Pancreas (tissue), 10 donors: ENCODE measurements at places on chromosomes 5 and 9. TPM values are rescaled to one million over a fixed set of nuclear protein-coding genes. Genes with fewer than 3 reads are reported as not detected.

The AQP3 gene
- total RNA-seq: 39.0 TPM

DNA sequence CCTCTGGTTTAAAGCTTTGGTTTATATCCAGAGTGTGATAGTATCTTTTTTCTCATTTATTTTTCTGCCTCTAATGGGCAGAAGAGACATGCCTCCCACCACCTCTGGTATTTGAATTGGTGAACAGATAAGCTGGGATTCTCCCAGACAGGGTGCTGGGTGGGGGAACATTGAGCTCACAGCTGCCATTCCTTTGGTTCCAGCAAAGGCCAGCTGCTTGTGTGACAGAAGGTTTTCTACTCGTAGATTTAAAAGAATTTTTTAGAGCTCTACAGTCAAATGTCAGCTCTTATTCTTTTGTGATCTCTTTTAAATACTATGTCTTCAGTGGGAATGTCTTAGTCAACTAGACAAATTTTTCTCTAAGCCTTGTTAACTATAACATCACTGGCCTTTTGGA, 54.7 kb upstream of the ADAMTS16 start:
- no peak for DNase-seq

- DNase-seq: no peak
Measured at GRCh38 chr9:85420750-85421149, 321.0 kb downstream of the AGTPBP1 start.

DNA sequence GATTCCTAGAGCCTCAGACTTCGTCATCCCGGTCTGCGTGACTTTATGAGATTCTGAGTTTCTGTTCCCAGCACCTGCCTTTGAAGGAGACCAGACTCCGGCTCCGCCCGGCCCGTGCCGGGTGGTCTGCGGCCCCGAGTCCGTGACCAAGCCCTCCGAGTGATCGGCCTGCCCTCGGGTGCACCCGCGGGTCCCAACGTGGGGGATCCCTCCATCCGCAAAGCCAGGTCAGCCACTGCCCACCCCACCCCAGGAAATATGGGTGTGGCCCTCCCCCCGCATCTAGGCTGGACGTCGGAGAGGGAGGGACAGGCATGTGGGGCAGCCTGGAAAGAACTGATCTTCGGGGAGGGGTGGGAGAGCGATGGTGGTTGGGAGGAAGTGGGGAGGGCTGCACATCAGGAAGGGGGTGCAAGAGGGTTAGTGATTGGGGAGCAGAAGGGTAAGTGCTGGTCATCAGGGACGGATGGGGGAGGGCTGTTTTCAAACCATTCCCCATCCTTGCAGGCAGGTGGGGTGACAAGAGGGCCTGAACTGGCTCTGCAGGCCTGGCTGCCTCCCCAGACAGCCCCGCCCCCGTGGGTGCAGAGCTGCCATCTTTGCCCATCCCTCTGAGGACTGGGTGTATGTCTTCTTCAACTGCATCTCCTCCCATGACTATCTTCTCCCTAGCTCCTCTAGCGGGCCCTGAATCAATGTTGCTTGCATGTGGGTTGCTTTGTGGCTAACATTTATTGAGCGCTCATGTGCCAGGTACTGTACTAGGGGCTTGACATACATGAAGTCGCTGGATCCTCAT, 747 bp downstream of the LRSAM1 start:
- DNase-seq: peak; percentile 75

- DNase-seq: peak; percentile 13
Measured at GRCh38 chr9:114290561-114290986, 32.3 kb upstream of the ORM1 start.
